ENCODE measurements at places on chromosomes 3 and 15. TPM values are rescaled to one million over a fixed set of nuclear protein-coding genes. Genes with fewer than 3 reads are reported as not detected.

DNA sequence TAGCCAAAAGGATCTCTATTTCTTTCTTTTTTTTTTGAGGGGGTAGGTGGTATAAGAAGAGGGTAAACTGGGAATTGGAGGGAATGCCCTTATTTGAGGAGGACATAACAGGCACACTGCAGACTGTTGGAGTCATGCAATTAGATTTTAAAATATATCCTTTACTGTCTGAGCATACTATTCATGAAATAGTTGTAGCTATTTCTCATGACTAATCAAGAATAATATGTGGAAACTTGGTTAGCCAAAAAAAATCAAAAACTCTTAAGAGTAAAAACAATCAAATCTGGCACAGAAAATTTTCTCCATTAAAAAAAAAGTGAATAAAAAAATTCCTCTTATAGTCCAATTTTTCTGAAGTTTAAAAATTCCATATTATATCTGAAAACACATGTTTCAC, 174.9 kb downstream of the SCAPER start:
- DNase-seq = no peak

ACTRT3 gene
- total RNA-seq = 3.5 TPM

ZNF620 gene
- total RNA-seq = 1.1 TPM

DNA sequence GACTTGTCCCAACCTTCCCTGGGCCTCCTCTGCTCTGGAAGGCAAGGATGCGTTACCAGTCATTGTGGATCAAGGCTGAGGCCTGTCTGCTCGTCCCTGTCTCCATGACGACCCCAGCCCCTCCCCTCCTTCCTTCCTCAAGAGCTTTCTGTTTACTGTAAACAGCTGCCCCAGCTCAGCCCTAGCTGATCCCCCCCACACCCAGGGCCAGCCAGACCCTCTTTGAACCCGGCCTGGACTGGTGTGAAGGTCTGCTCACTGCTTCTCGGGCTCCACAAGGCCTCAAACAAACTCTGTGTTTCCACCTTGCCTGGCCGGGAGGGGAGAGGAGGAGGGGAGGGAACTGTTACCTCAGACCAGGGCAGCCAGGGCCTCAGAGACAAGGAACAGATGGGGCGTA, 16.9 kb downstream of the VPS18 start:
- DNase-seq = no peak
